ENCODE measurements at places on chromosomes 1 and 21.

GRCh38 chr1:182381962-182382819, 9.4 kb downstream of the GLUL start:
- no peak for DNase-seq

GRCh38 chr1:88341447-88341846, 342.6 kb upstream of the PKN2 start:
- DNase-seq, result no peak

DNA sequence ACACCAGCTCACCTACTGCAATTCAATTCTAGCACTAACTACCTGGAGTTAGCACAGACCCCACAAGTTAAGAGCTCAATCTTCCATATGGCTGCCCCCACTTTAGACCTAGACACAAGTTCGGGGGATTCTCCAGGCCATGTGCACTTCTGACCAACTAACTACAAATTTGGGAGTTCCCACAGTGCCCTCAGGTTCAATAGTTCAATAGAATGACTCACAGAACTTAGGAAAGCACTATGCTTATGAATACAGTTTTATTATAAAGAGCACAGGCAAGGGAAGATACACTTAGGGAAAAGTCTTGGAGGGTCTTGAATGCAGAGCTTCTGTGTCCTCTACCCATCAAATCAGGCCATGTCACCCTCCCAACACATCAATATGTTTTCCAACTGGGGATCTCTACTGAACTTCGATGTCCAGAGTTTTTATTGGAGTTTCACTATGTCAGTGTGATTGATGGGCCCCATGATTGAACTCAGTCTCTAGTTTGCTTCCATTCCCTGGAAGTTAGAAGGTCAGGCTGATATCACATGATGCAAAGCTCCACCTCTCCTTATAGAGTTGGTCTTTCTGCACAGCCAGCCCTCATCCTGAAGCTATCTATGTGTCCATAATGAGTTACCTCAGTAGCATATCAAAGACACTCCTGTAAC, 46.1 kb downstream of the RAVER2 start:
- DNase-seq, result no peak

GRCh38 chr21:42195378-42196031, 23.4 kb upstream of the ABCG1 start:
- no peak for DNase-seq

DNA sequence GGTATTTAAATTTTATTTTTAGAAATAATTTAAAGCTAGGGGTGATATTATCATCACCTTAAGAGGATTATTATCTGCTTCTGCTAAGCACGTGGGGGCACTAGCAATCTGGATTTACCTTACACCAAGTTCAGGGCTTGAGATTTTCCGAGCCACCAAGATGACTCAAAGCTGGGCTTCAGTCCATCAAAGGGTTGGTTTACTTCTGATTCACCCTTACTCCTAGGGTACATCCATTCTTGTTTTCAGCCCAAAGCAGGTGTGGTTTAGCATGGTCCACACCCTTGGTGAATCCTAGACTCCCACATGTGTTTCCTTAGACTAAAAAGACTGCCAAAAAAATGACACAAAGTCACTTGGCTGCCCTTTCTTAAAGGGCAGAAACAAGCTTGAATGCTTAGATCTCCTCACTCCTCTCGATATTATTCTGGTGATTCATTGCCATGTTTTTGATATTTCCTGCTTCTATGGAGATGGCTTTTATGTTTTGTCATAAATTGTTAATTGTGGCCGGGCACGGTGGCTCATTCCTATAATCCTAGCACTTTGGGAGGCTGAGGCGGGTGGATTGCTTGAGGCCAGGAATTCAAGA, 9.8 kb upstream of the PRSS38 start:
- no peak for DNase-seq

DNA sequence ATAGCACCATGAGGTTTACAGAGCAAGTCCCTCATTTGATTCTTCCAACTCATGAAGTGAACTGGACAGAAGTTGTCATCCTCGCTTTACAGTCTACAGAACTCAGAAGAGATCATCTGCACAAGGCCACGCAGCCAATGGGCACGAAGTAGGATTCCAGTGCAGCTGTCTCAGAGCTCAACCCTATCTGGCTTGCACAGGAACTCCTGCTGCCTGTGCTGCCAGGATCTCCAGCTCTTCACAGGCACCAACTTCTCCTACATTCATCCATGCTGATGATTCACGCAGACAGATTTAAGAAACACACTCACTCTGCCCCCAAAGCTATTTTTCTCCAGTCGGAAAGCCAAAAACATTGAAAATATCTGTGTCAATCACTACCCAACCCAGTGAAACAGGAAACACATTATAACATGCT, 157.0 kb downstream of the RERE start:
- no peak for DNase-seq

GRCh38 chr21:46182548-46183336, 1.5 kb downstream of the SPATC1L start:
- DNase-seq, result no peak

DNA sequence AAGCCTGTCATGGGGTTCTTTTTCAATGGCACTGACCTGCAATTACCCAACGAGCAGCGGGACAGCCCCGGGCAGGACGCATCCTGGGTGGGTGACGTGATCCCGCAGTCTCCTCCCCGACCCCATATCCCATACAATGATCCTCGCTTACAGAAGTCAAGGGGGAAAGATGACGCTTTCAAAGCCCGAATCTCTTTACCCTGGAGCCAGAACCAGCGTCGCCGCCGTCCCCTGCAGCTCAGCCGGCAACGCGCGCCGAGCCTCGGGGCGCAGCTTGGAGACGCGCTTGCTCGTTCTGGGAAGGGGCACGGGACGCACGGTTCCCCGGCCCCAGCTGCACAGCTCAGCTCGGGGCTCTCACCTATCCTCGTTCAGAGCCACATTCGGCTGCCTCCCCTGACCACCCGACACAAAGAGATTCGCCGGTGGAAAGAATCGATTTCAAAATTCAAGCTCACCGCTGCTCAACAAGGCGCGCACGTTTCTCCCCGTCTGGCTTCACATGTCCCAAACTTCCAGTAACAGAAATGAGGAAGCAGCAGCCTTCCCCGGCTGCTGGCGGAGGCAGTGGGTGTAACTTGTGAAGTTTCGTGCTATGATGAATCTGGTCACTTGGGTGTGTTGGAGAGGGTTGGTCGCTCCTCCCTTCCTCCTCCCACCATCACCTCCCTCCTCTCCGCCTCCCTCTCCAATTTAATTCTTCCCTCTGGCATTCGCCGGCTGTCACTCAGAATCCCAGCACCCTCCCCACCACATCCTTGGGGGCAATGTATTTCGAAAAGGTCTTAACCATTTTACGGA, at the start of gene TIAM1:
TSS of gene TIAM1 (minus strand) at position 582 of the 801 bp plus-strand sequence. CDS start 77,289 bp downstream, outside the sequence.
- no peak for DNase-seq

GRCh38 chr1:7026169-7026568, 240.9 kb downstream of the CAMTA1 start:
- DNase-seq, result no peak

GRCh38 chr1:57741521-57741920, 317.7 kb upstream of the DAB1 start:
- DNase-seq, result no peak

DNA sequence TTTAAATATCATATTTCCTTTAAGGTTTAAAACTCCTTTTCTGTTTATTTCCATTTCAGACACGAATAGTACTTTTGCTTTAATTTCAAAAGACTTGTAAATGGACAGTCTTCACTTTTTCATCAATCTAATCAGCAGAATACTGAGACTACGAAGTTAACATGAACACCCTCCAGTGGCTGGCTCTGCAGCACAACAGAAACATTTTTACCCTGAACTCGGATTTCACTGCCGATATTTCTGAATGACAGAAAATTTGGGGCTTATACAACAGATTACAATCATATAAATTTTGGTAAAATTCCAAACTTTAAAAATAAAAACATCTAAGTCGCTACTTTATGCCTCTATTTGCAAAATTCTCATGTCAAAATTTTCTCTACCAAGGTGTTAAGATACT, 86.2 kb downstream of the AKT3 start:
- no peak for DNase-seq

DNA sequence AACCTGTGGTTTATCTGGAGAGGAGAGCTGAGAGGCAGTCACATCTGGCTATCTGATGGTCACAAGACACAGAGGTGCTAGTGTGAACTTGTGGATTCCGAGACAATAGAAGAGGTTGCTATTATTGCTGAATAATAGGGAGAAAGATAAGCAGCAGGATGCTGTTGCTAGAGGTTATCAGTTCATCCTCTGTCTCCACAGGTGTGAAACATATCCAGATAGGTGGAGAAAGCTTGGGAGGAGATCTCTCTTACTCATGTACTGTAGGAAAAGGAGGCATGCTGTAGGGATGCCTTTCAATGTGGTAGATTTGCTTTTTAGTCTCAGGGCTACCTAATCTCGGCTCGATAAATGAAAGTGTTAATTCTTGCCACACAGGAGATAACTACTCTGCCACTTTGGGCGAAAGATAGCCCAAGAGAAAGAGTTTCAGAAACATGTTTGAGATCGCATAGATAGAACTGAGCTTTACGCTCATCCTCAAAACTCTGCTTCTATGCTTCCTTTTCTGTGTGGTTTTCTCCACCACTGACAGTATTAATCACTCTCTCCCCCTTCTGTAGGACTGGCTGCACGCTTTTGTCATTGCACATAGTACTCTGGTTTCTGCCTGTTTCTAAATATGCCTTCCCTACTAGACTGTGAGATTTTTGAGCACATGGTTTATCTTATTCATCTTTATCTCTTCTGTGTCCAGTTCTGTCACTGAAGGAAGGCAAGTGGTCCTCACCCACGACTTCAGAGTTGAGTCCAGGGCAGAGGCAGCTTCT, 36.7 kb upstream of the PLXNA2 start:
- no peak for DNase-seq

DNA sequence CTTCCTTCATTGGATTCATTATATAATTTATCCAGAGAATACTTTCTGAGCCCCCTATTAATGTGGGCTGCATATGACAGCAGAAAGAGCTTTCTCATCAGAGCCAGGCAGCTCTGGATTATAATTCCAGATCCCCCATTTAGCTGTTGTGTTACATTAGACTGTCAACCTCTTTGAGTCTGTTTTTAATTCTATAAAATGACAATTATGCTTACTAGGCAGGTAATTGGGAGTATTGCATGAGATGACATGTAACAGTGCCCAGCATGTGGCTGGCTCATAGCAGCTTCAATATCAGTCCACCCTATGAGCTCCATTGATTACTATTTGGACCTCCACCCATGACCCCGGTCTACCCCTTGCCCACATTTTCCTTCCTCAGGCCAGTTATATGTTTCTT, 49.6 kb downstream of the ABCA4 start:
- DNase-seq, result no peak

GRCh38 chr1:61724506-61724812, 482 bp downstream of the TM2D1 start:
- no peak for DNase-seq

GRCh38 chr21:36976882-36977651, 10.6 kb upstream of the HLCS start:
- DNase-seq, result no peak

DNA sequence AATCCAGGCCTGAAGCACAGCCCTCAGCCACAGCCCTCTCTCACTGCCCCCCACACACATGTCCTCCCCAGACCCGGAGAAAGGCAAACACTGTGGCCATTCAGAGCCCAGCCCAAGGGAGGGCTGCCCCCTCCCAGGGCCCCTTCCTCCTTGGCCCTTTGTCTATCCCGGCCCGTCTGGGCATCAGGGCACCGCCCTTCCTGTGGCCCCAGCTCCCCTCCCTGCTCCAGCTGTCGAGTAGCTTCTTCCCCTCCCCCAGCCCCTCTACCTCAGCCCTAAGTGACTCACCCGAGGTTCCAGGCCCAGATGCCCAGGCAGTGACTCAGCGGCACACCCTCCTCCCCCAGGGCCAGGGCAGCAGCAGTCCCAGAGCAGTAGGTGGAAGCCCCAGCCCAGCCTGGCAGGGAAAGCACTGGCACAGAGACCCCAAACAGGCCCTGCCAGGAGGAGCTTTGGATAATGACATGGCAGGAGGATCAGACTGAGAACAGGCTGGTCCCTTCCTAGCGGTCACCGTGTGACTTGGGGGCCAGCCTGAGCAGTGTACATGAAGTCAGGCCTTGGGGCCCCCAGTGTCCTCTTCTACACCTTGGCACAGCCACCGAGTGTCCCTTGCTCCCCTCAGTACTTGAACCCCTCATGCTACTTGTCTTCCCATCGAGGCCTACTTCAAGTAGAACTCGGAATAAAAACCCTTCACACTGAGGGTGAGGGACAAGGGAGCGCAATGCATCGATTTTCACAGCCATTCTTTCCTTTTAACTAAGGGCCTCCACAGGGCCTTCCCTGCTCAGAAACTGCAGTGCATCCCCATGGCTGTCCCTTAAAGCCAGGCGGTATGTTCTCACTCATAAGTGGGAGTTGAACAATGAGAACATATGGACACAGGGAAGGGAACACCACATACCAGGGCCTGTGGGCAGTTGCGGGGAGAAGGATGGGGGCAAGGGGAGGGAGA, 1.0 kb upstream of the S100A2 start:
- peak; percentile 81 for DNase-seq

DNA sequence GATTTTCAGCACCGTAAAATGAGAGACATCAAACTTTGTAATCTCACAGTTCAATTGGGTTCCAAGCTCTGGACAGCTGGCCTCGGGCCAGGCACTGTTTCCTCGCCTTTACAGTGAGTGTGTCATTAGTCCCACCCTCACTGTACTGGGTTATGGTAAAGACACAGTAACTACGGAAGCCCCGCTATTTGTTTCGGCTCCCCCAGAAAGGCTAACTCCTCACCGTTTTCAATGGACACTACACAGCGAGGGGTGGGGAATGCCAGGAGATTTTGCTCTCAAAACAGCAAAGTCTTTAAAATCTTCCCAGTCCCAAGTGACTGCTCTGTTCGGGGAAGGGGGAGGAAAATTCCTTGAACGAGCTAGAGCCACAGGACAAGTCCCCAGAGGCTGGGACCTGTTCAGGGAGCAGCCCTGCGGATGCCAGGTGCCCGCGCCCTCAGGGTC, 757 bp upstream of the SPSB1 start:
- DNase-seq, result no peak

GRCh38 chr1:215417122-215417521, 150.0 kb upstream of the KCTD3 start:
- DNase-seq, result no peak

DNA sequence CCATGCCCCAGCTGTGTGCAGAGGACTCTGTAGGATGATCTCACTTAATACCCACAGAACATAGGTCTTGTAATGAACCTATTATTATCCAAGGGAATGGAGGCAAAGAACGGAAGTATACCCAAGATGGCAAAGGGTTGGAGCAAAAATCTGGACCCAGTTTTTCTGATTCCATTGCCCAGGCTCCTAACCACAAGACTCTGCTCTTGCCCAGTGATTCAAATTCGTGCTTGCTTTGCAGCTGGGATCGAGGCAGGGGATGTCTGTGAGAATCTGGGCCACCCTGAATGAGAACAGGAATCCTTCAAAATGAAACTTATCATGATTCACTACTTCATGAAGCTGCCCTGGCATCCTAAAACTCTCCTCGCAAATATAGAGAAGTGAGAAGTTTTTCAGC, 97.5 kb upstream of the KCNJ6 start:
- DNase-seq, result no peak

GRCh38 chr1:156095906-156096508, 13.7 kb upstream of the MEX3A start:
- DNase-seq, result no peak
